ENCODE measurements at places on chromosomes 3 and 15.

DNA sequence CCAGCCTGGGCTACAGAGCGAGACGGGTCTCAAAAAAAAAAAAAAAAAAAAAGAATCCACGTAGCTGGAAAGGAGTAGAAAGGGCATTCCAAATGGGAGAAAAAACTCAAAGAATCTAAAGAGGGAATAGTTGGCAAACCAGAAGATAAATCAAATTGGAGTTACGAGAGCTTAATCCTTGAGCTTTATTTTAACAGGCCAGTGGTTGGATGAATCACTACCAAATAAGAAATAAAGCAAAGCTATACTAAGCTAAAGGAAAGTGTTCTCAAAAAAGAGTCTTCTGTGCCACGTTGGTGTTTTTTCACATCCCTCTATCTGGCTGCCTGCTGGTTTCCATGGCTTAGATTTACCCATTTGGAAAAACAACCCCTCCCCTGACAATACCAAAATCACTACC, 14.0 kb downstream of the VGLL4 start:
- no peak for DNase-seq

- no peak for DNase-seq
Measured at GRCh38 chr3:186102687-186103086, 6.2 kb downstream of the ETV5 start.

DNA sequence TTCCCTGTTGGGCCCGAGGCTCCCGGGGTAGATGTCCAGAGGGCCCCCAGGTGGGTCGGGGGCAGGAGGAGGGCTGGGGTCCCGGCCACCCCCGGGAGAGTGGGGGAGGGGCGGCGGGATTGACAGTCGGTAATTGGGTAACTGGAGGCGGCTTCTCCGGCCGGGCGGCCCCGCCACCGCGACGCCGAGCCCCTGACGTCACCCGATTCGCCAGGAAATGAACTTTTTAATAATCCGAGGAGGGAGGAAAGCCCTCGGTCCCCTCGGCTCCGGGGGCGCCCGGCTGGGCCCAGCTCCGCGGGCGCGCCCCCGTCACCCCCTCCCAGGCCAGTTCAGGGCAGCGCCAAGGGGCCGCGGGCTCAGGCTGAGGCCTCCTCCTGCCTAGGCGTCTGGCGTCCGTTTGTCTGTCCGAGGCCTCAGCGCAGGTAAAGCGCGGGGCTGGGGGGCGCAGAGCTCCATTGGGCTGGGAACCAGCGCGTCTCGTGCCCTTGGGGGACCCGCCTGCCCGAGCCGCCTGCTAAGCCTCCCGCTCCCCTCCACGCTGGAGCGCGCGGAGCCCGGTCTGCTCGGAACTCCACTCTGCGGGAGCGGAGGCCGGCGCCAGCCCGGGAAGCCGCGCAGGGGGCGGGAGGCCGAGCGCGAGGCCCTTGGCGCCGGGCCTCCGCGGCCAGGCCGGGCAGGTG, 3.9 kb downstream of the GATA2 start:
- DNase-seq, result no peak

- no peak for DNase-seq
Measured at GRCh38 chr15:85005746-85006145, 24.1 kb downstream of the PDE8A start.

- DNase-seq, result no peak
Measured at GRCh38 chr15:88609344-88610090, 11.6 kb upstream of the AEN start.

DNA sequence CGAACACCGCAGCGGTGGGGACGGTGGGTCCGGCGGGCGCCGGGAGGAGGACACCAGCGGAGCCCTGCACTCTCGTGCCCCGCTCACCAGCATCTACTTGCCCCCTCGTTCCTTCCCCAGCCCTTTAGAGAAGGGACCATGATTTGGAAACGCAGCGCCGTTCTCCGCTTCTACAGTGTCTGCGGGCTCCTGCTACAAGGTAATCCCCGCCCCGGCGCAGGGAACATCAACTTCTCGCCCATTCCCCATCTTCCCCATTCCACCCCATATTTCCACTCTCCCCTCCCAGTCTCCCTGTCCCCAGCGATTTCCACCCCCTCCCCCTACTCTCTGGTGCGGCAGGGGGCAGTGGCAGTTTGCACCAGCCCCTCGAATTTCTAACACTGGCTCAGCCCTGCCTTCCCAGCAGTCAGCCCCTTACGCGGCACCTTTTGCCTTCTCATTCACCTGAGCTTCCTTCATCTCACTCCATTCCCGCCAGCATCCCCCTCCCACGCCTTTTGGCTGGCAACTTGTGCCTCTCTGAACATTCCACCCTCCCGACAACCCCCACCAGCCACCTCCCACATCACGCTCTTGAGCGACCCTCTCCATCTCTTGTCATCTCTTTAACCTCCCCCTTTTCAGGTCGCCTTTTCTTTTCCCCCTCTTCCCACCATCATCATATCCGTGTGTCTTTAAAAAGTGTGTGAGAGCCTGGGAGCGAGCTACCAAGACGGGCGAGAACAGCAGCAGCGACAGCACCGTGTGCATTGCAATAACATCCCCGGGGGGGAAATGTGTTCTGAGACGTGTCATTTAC, 882 bp downstream of the CADM2 start:
- no peak for DNase-seq

- DNase-seq, result no peak
Measured at GRCh38 chr3:123085293-123085931, 18.6 kb downstream of the PDIA5 start.

GRCh38 chr3:136995652-136996051, 37.9 kb downstream of the IL20RB start:
- DNase-seq, result no peak

DNA sequence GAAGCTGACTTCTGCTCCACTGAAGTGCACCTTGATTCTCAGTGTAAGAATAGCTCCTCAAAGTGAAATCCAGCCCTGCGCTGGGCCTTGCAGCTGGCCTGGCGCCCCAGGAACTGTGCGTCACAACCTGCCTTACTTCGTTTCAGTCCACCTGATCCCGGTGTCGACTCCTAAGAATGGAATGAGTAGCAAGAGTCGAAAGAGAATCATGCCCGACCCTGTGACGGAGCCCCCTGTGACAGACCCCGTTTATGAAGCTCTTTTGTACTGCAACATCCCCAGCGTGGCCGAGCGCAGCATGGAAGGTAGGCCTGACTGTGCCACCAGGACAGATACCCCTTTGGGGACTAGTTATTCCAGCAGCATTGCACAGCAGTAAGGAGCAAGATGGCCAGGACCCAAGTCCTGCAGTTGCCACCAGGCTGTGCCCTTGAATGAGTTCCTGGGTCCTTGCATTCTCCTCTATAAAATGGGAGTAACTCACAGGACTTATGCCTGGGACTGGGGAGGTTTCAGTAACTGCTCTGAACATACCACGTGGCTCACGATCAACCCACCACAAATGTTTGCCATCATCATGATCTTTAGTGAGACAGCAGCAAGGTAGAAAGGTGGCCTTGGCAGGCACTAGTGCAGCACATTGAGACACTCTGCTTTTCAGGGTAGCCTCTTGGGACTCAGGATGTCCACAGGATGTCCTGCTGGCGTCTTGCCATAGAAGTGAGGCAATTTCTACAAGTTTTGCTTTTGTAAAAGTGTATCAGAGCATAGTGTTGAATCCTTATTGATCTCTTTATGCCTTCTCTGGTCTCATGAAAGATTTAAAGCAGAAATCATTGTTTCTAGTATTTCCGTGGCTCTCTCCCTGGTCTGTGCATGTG, 46.8 kb downstream of the PXYLP1 start:
- DNase-seq, result no peak

GRCh38 chr15:61644550-61644949, 415.4 kb upstream of the RORA start:
- no peak for DNase-seq

DNA sequence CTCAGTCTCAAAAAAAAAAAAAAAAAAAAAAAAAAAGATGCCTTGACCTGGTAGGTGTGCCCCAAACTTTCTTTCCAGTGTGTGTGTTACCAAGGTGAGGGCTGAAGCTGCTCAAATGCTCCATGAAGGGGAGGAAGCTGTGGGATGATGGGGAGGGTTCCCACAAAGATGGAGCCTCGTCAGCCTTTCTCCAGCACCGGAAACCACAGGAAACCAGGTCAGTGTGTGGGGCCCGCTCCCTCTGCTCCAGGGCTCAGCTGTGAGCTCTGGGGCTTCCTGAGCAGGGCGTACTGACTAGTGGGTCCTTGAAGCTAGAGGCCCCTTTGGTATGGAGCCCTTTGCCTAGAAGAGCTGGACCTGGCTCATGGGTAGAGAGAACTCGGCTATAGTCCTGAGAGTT, 681 bp upstream of the IL17RE start:
- no peak for DNase-seq

DNA sequence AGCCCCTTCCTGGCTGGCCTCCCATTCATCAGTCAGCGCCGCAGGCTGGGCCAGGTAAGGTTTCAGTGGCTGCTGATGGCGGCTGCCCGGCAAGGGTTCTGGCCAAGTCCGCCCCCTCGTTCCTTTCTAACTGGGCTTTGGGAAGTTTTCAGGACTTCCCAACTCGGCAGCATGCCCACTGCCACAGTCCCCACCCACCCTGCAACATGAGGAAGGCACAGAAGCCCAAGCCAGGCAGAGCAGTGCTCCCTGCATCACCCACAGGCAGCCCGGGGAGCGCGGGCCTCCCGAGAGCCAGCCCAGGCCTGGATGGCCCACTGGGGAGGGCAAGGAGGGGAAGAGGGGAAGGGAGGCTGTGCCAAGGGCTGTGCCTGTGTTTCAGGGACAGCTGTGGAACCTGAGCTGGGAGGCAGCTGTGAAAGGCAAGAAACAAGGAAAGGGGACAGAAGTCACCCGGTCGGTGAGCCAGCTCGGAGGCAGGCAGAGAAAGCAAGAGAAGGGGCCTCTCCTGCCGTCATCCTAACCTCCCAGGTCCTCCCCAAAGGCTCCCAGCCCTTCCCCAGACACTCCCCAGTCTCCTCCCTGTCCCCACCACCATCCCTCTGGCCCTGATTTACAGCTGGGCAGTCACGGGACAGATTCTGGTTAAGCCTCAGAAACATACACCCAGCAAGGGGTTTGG, 73.9 kb downstream of the CPN2 start:
- no peak for DNase-seq

DNA sequence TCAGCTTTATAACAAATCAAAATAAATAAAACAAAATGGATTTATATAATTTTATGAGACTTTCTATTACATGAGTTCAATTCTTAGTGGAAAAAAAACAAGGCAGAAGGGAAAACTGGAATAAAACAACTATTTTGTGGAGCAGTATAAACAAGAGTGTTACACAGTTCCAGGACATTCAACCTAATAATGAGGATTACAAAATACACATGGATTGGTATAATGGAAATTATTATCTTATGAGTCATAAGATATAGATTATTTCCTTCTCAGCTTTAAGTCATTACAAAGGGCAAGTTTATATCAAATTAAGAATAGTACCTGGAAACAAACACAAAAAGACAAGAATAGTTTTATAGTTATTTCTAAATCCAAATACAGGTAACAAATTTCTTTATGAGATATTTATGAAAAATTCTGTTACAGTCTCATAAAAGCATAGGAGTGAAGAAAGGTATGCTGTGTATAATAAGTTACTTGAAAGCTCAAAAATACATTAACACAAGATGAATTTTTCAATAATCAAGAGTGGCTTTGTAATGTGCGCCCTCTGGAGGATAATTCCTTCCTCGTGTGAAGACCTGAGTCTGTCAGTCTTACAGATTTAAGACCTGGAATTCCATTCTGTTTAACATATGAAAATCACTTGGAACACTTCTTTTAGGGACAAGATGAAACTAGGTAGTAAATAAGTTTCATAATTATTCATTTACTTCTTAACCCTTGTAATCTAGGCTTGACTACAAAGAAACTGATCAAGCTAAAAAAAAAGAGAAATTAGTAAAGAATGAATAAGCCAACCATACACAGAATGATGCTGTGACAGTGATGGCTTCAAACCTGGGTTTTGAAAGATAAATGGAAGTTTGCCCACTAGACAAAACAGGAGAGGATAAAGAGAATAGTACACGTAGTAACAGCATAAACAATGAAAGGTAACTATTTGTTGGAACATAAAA, 9.5 kb downstream of the COPS2 start:
- no peak for DNase-seq

DNA sequence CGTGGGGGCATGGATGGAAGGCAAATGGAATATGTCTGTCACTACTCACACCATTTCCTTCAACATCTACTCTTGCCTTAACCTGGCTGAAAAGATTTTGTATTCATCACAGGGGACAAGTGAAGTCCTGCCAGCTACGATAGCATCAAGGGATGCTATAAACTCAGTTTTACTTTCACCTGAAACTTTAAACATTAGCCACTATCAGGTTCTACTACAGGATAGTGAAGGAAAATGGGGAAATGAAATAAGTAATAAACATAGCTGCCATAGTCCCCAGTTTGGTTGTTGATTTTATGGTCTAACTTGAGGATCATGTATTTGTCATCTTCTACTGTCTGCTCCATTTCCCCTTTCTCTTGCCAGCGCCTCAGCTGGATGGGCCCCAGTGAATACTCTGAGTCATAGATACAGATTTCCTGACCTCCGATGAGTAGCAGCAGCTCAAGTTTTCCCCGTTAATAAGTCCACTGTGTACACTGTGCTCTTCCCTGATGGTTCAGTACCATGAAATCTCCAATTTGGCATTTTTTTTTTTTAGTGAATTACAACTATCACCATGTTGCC, 338.2 kb upstream of the SLCO3A1 start:
- no peak for DNase-seq

GRCh38 chr15:95113041-95113440, 881.7 kb downstream of the MCTP2 start:
- no peak for DNase-seq

DNA sequence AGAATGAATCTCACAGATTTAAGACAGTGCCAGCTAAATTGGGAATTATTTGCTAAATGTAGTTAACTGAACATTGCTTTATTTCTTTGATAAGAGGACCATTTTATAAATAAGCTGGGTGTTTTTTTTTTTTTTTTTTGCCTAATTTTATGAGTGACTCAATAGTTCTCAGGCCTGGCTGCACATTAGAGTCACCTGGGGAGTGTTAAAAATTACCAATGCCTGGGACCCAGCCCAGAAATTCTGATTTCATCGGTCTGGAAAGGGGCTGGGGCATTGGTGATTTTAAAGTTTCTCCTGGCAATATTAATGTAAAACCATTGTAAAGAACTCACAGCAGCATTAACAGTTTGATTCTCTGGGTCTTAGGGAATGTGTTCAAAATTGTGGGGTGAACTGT, 51.2 kb upstream of the PHLDB2 start:
- no peak for DNase-seq

DNA sequence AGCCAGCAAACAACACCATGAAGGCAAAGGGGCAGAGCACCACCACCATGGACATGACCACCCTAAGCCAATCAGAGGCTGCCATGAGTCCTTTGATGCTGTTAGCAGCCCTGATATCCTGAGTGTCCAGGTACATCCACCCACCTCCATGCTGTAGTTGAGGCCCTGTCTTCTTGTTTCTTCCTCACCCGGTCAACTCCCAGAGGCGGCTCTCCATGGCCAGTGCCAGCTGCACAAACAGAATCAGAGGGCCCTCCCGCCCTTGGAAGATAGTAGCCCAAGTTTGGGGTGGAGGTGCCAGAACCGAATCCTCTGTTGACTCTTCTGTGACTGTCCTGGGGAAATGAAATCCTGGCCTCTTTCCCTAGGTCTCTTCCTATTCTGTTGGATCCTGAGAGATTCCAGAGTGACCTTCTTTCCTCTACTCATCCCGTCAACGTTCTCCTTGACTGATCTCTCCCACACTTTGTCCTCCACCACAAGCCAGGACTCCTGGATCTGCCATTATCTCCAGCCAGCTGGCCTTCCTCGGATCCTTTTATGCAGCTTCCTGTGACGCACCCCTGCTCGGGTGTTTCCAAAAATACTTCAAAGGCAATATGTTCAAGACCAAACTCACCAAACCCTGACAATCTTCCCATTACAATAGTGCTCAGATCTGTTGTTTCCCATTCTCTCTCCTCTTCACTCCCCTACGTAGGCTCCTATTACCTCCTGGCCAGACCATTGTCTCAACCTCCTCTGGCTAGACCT, 45.4 kb upstream of the DLG1 start:
- DNase-seq, result no peak

GRCh38 chr3:13123013-13123654, 49.9 kb upstream of the IQSEC1 start:
- no peak for DNase-seq

Measured in activated T-helper 1 cell treated with anti-CD3 and anti-CD28 coated beads, Interleukin-2, amount 50 U/mL, for 16 hours (primary cell).